DMS79 treated with DMSO at 0.1 percent for 48 hours (cell line): ENCODE measurements at places on chromosomes 5 and 9.

GRCh38 chr9:99637641-99638040, 184.0 kb upstream of the NR4A3 start:
- no peak for DNase-seq

GRCh38 chr5:96883871-96884270, 7.6 kb downstream of the ERAP2 start:
- no peak for DNase-seq

DNA sequence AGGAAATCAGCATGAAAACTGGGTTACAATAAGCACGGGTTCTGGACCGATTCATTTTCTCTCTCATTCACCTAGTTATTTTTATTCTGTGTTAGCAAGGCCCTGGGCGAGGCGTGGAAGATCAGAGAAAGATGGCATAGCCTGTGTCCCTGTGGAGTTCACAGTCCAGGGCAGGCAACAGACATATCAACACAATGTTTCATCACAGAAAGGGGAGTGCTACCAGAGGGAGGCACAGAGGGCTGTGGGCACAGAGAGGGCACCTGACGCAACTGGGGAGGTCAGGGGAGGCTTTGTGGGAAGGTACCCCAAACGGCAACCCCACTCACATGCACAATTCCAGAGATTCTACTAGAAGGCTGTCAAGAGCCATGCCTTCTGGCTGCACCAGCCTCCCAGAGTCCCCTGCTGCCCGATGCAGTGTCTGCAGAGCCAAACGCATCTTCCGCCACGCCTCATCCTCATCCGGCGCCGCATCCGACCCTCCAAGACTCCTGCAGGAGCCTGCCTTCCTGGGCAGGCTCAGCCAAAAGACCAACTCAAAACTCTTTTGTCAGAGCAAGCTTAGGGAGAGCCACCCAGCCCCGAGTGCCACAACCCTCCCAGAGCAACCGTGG, 1.4 kb downstream of the FAM193B start:
- DNase-seq, result no peak

DNA sequence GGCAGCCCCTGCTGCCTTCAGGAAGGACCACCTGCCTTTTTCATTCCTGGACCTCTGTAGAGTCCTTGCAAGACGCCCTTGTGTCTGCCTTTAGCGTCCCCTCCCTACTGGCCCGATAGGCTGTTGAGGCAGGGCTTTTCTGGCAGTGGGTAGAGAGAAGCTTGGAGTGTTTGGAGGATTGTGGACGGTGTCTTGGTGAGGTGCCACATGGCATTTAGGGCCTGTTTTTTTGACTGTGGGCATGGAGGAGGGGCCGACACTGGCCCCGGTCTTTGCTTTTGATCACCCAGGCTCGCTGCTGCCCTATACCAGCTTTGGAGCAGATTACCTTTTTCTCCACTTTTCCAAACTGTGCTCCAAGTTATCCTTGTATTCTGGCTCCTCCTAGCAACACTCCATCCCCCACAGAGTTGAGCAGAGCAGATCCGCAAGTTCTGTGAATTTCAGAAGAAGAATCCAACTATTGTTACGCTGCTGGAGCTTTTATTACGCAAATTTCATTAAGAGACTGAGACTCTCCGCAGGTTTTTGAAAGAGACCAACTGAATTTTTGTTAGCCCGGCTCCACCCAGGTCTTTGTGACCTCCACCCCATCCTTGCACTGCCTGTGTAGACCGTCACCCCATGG, 34.8 kb upstream of the PRDM12 start:
- no peak for DNase-seq

DNA sequence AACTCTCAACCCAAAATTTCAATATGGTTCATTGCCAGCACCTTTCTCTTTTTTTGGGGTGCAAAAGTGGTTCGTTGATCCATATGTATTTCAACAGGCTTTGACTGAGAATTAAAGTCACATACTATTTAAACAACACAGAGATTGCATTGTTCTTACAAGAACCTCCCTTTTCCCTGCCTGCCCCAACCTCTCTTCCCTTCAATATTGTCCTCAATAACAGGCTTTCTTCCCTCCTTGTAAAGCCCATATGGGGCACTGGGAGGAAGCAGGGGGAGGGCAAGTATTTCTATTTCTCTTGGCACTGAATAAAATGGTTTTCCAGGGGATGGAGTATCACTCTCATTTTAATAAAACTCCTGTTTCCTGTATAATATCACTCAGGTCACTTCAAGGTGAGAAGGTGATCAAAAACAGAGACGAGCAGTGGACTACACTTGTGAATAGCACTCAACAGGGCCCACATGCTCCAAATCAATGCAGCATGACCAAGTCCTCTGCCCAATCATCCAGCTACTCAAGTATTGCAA, 65.1 kb downstream of the EFNA5 start:
- peak; percentile 32 for DNase-seq

GRCh38 chr9:76379494-76379893, 14.7 kb downstream of the RFK start:
- DNase-seq, result peak; percentile 58

GRCh38 chr5:41510176-41510831, at the start of gene PLCXD3:
TSS of gene PLCXD3 (minus strand) at chr5:41510601. CDS start at chr5:41510526, 75 bp downstream.
- peak; percentile 15 for DNase-seq

- DNase-seq, result no peak
Measured at GRCh38 chr5:74390822-74391221, 249.7 kb downstream of the ENC1 start.

GRCh38 chr9:33117306-33117705, 40.8 kb upstream of the SMU1 start:
- no peak for DNase-seq

DNA sequence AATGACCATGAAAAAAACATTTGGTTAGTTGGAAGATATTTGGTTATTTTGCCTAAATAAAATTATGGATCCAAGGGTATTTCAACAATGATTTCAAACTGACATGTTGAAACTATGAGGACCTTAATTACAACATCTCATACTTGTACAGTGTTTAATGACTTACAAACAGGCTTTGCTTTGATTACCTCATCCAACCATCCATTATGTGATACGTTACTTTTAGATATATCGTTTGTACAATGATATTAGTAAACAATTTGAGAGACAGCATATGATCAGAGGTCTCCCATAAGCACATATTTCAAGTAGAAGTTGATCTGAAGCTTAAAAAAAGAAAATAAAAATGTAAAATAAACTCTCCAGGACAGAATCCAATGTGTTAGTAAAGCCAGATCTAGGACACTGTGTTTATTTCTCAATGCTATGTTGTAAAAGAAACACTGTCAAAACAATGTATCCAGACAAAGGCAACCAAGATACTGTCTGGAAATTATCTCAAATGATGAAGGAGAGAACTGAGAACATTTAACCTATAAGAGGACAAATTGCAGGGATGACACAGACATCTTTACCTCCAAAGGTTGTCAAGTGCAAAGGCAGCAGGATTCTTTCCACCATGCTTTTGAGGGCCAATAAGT, 116.0 kb upstream of the TARS1 start:
- DNase-seq, result no peak
